ENCODE measurements at places on chromosomes 16 and 17.
A peak's percentile ranks its signal among the peaks of the same experiment; 100 is the strongest.

GRCh38 chr16:8127070-8127469 lies 463.2 kb downstream of the TMEM114 start:
- DNase-seq = no peak

DNA sequence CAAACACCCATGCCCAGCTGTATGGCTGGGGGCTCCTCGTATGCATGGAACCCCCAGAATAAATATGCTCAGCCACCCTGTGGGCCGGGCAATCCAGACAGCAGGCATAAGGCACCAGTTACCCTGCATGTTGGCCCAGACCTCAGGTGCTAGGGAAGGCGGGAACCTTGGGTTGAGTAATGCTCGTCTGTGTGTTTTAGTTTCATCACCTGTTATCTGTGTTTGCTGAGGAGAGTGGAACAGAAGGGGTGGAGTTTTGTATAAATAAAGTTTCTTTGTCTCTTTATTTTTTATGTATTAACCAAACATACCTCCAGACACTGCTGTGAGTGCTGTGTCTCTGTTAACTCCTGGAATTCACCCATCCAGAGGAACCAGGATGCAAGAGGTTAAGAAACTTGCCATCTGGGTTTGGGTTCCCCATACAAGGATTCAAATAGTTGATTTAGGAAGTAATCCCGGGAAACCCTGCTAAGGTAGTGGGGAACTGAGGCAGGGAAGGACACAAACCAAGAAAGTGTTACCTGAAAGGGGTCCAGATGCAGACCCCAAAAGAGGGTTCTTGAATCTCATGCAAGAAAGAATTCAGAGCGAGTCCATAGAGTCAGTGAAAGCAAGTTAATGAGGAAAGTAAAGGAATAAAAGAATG lies 37.4 kb upstream of the IL21R start:
- no peak for DNase-seq

- no peak for DNase-seq
Observed at GRCh38 chr16:68257251-68257905, 6.9 kb upstream of the SLC7A6 start.

- peak; percentile 90 for DNase-seq
Observed at GRCh38 chr16:30571445-30572322, at the start of gene ZNF688. TSS of gene ZNF688 (minus strand) at chr16:30571714. CDS start at chr16:30571629, 85 bp downstream.

DNA sequence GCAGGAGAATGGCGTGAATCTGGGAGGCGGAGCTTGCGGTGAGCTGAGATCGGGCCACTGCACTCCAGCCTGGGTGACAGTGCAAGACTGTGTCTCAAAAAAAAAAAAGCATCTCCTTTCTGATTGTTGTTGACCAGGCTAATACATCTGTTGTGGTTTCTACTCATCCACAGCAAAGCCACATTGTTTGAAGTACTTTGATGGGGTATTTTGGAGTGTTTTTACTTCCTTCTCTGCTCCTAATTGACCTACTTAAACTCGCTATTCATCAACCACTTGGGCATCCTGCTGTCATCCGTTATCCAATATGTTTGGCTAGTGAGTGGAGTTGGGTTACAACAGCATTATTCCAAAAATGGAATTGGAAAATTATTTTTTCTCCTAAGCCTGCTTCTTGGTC lies 3.5 kb upstream of the CDC27 start:
- no peak for DNase-seq

DNA sequence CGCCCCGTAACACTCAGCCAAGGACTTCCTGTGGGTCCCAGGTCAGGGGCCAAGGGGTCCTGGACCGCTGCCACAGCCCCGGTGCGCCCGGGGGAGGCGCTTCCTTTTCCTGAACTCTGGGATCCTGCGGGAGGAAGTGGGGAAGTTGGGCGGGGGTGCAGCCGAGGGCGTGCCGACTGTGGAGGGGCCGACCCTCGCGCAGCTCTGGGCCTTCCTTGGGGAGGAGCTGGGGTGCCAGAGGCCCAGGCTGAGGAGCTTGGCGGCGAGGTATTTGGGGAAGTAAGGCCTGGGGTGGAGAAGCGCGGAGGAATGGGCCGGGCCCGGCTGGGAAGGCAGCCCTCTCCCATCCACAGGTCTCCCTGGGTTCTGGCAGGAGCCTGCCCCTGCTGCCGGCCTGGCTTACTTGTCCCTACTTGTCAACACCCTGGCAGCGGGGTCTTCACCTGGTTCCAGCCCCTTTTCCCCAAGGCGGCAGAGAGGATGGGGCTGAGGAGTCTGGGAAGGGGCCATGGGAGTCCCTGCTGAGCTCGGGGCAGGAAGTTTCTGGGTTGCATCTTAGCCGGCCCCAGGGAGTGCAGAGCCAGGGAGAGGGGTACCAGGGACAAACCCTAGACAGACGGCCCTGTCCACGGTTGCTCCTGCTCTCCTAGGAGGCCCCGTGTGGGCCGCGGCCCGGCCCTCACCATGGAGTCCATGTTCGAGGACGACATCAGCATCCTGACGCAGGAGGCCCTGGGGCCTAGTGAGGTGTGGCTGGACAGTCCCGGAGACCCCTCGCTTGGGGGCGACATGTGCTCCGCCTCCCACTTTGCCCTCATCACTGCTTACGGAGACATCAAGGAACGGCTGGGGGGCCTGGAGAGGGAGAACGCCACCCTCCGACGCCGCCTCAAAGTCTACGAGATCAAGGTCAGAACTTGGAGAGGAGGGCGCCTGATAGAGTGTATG lies 1.7 kb downstream of the TBKBP1 start:
- no peak for DNase-seq

GRCh38 chr16:46812781-46813540 lies 18.0 kb downstream of the C16orf87 start:
- no peak for DNase-seq

DNA sequence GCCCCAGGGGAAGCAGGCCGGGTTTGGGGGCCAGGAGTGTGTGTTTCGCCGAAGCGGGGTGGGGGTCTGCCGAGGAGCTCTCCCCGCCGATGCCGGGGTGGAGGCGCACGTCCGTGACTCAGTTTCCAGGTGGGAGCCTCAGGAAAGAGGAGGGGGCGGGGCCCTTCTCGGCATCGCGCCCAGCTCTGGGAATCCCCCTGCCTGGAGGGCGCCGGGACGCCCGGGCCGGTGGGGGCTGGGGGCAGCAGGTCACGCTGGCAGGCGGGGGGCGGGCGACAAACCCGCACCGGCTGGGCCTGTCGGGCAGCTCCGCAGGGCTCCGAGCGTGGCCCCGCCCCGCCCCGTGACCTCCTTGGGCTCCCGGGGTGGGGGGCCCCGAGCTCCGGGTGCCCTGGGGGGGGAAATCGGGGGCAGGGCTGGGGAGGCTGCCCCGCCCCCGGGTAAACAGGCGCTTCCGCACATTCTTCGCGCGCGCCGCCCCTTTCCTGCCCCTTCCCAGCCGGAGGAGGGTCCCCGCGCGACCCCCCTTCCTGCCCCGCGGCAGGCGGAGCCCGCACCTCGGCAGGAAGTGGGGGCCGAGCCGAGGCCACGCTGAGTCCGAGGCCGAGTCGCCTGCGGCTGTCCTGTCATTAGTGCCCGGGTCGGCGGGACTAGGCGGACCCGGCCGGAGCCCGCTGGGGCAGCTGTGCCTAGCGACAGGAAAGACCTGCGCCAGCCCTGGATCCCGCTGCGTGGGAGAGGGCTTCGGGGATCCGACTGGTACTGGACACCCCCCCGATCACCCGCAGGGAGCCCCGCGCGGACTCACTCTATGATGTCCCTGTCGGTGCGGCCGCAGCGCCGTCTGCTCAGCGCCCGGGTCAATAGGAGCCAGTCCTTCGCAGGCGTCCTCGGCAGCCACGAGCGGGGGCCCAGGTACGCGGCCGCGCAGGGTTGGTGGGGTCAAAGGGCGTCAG lies 9.3 kb downstream of the RIPOR1 start:
- DNase-seq = no peak

DNA sequence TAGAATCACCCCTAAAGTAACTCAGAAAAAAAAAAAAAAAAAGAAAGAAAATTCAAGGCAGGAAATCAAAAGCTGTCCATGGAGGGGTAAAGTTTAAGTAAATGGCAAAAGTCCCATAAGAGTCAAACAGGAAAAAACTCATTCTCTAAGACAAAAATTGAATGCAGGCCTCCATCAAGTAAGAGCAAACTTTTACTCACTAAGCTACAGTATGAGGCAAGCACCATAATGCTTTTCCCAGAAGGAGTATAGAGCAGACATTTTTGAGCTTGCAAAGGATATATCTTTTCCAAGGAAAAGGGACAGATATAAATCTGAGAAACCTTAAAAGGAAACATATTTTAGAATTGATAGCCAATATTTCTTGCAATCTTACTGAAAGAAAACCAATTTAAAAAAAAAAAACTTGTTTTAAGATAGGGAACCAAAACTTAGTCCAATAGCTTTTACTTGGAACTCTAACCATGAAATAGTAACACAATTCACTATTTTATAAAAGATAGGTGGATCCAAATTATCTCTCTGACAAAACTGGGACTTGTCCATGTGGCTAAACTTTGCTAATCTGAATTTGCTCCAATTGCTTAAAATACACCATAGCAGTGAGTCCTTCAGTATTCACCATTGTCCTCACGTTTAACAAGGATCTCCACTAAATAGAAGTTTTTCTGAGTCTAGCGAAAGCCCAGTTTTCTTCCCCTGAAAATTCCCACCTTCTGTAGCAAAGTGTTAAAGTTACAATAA lies 99.8 kb downstream of the CDH11 start:
- DNase-seq = no peak

GRCh38 chr16:11913425-11914079 lies 2.2 kb downstream of the GSPT1 start:
- no peak for DNase-seq

DNA sequence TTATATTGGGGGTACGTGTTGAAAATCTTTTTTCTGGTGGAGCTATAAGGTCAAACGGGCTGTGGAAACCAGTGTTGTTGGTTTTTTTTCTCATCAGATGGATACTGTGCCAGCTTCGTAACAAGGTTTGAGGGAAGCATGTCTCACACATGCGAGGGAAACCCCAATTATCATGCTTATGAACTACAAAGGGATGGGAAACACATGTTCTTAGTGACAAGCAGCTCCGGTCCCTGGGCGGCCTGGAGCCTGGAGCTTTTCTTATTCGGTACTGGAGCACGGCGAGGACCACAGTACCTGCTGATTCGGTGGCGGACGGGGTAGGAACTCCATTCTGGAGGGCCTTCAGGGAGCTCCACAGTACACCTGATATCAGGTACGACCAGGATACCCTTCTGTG lies 12.5 kb downstream of the SLC43A2 start:
- no peak for DNase-seq

- DNase-seq = no peak
Observed at GRCh38 chr17:273981-274832, 78.4 kb downstream of the RPH3AL start.
